ENCODE measurements at places on chromosomes 2 and 18.

DNA sequence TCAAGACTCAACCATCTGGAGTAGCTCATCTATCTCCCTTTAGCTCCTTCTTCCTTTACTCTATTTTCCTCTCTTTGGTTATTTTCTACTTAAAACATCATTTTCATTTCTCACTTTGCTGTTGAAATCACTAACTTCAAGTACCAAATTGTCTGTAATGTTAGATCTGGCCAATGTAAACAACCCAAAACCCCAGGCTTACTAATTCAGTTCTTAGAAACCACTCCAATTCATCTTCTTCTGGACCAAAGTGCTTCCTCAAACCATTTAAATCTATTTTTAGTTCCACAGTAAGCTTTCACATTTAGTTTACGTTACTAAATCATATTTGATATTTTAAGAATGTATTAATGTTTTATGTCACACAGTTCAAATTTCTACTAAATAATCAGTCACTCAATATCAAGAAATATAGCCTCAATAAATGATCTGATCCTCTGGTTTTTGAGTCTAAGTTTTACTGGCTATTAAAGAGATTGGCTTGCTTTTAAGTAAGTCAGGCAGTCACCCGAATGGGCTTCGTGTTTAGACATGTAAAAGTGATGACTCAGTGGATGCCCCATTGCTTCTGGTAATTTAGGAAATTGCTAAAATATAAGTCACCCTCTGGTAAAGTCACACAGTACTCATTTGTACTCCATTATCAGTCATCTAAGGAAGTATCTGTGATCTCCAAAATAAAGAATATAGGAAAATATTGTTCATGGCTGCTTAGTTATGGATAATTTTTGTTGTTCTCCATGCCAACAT is 527.2 kb upstream of the SOX11 start:
- no peak for DNase-seq

DNA sequence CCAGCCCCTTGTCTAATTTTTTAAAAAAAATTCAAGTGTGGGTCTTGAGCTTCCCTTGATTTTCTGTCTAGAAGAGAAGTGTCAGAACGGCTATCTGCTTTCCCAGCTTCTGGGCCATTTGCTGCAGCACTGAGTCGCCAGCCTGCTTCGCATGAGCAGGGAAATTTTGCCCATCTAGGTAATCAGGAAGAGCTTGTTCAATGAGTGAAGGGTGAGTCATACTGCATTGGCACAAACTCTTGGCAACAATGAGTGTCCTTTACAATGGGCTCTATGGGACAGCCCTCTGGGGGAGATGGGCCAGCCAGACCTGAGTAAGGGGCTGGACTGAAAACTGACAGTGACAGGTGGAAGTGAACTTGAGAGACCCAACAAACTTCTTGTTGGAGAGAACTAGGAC is 2.4 kb upstream of the RNF144A start:
- DNase-seq = peak; percentile 75

DNA sequence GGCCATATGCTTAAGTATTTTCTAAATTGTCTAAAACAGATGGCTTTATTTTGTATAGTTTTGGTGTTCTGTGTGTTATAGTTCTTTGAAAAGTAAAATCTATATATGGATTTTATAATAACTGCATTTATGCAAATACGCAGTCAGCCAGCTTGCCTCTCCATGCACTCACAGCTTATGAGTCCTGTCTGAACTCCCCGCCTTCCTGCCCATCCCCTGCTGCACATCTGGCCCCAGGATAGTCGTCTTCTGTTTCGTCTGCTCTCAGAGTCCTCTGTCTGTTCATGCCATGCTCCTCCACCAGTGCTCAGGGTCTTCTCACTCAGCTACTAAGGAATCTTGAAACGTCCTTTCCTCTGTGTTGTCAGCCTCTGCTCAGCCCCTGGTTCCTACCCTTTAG is 28.2 kb upstream of the ANKRD62 start:
- DNase-seq = no peak

- DNase-seq = no peak
These were observed 80.7 kb downstream of the FHOD3 start for GRCh38 chr18:36378205-36378604.

DNA sequence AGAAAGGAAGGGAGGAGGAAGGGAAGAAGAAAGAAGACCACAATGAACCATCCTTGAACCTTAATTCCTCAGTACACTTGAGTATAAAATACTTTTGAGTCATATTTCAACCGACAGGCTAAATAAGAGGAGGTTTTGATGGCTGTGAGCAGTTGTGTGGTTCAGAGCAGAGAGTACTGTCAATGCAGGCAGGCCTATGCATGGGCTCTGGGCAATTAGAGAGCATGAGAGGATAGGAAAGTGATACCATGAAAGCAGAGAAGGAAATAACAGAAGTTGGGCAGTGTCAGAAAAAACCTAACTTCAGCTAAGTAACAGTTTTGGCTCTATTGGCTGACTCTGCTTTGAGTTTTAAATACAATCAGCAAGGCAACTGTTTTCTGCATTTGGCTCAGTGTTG is 123.6 kb upstream of the STK17B start:
- DNase-seq = no peak
